ENCODE measurements at places on chromosomes 3 and 15.

GRCh38 chr3:12186515-12187286, 28.0 kb upstream of the TIMP4 start:
- no peak for DNase-seq

- no peak for DNase-seq
These were observed 49.1 kb downstream of the ZDHHC3 start for GRCh38 chr3:44926921-44927320.

DNA sequence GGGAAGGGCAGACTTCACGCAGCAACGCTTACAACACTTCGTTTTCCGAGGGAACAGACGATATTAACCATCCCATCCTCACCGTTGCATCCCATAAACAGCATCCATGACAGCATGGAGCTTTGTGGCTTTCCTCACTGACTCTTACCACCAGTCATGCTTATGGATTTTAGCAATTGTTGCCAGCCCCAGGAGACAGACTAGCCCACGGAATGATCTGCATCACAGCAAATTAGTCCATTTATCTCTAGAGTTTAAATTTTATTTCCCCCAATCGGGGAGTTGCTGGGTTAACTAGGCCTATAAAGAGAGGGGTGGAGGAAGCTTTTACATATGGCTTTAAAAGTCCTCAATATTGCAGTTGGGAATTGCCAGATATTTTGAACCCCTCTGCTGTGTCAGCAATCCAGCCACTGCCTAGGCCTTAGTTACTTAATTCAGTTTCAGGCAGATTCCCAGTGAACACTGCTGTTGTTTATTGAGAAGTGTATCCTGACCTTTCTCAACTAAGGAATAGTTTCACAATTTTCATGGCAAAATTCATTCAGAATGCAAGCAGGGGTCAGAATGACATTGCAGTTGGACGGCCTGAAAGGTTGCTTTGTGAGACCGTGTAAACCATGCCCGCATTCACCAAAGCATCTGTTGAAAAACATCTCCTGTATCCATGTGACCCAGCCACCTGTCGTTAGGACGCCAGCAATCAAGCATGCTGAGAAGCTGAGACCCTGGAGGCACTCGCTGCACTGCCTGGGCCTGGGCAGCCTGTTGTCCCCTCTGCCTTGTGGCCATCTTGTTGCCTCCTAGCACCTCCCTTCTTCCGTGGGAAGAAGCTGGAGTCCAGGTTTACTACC, 397.4 kb upstream of the TPM1 start:
- no peak for DNase-seq

DNA sequence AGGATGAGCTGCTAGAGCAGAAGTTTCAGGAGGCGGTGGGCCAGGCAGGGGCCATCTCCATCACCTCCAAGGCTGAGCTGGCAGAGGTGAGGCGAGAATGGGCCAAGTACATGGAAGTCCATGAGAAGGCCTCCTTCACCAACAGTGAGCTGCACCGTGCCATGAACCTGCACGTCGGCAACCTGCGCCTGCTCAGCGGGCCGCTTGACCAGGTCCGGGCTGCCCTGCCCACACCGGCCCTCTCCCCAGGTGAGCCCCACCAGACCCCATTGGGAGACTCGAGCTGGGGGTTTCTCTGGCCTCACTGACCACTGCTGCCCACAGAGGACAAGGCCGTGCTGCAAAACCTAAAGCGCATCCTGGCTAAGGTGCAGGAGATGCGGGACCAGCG, 28.0 kb downstream of the PTPN23 start:
- no peak for DNase-seq

- DNase-seq, result no peak
These were observed 269.5 kb downstream of the ZBTB20 start for GRCh38 chr3:114877378-114878113.

- DNase-seq, result no peak
These were observed 17.0 kb upstream of the SENP7 start for GRCh38 chr3:101529816-101530685.

DNA sequence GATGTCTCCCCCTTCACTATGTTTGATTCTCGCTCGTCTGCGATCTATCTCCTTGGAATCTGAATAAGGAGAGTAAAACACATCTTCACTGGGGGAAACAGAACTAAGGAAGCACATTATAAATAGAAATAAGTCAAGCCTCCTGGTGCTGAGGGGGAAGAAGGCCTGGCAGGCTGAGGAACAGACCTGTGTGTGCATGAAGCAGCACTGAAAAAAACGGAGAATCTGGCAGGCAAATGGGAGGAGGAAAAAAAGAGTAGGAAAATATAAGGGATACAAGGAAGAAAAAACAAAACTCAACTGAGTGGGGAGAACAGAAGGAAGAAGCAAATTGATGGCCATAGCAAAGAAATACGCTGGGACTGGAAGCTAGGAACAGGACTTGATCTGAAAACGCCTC, 25.7 kb downstream of the PARP16 start:
- no peak for DNase-seq

GRCh38 chr15:64151727-64152506, at the start of gene SNX22:
SNX22 (plus strand) TSS chr15:64151731; CDS start chr15:64151776, 45 bp downstream.
- peak; percentile 24 for DNase-seq

DNA sequence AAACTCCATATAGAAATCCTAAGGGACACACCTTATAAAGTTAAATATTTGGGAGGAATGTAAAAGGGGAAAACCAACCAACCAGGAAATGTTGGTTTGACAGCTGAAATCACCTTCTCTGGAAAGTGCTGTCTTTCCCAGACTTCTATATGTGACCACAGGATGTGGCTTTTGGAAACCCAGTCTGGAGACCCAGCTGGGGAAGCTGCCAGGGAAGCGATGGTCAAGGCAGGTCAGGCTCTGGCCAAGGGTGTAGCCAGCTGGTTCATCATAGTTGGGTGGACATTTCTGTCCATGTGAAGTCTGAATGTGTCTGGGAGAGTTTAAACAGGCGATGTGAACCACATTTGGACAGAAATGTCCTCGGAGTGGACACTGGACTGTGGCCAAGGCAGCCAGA, 73.9 kb downstream of the ARNT2 start:
- DNase-seq, result no peak

GRCh38 chr3:48426401-48426909, 3.4 kb downstream of the PLXNB1 start:
- DNase-seq, result no peak

DNA sequence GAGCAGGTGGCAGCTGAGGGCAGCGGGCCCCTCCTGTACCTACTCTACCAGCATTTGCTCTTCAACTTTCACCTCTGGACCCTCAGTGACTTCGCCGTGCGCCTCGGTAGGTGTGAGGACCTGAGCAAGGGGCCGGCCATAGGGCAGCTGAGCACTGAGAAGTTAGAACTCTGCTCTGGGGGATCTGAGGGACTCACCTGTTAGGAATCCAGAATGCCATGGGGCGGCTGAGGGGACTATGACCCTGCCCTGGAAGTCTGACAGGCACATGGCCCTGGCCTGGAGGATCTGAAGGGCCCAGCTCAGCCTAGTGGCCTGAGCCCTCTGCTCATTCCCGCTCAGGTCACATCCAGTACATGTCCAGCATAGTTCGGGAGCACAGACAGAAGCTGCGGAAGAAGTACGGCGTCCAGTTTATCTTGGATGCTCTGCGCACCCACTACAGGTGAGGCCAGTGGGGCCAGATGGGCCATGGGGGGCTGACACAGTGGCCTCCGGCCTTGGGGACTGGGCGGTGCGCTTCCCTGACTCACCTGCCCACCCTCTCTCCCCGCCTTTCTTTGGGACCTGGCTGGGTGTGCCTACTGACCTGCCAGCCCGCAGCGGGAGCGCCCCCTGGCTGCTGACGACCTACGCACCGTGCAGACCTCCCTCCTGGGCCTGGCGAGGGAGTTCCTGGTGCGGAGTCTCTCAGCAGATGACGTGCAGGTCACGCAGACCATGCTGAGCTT, 18.8 kb downstream of the NBEAL2 start:
- peak; percentile 94 for DNase-seq

DNA sequence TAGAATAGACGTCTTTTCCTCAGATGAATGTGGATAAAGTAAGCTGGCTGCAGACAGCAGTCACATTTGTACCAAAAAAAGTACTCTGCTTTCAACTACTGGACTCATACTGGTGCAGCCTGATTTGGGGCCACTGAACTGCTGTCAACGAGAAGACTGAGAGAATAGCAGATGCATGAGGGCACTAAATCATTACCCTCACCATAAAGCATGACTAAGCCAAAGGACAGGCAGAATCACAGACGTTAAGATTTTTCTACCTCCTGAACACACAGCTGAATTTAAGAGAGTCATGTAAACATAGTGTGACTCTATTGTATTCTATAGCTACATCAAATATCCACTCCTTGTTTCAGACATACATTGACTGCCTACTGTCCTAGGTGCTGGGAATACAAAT, 67.8 kb upstream of the CDAN1 start:
- no peak for DNase-seq

DNA sequence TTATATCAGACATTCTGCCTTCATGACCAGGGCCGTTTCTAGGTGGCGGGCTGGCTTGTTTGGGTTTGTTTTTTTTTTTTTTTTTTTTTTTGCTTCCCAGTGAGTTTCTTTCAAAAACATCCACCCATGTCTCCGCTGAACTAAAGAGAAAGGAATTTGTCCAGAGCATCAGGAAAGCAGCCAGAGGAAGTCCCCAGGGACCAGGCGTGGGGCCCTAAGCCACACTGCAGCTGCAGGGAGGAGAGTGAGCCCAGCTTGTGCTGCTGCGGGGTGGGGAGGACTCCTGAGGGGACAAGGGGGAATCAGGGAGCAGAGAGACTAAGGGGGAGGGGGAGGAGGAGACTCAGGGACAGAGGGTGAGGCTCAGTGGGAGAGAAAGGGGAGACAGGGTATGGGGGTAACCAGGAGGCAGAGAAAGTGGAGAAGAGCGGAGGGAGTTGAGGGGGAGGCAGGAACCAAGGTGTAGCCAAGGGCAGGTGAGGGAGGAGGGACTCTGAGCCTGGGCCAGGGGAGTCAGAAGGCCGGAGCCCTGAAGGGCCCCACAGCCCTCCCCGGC, 49.5 kb downstream of the CYP11A1 start:
- no peak for DNase-seq

DNA sequence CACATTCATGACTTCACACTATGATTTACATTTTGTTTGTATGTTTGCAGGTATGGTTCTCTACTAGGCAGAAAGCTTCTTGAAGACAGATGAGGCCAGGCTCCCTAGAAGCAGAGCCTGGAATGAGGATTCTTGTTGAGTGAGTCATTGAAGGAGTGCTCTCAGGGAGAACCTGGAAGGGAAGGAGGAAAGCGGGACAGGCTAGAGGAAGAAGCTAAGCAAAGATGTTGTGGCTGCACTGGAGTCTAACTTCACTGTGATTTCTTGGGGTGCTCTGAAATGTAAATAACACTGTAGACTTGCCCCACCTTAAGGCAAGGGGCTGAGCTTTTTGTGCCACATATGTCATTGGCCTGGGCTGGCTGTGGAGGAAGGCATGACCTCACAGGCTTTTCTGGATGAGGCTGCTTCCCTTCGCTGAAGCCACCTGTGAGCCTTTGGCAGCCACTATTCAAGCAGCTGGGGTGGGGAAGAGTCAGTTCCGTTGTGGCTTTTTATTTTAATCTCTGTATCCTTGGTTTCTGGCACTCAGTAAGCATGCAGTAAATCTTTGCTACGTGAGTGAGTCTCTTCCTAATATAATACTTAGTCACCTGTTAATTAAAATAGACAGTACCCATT, 307.3 kb downstream of the SV2B start:
- DNase-seq, result peak; percentile 19

GRCh38 chr3:98556164-98557130, 24.7 kb downstream of the GPR15 start:
- no peak for DNase-seq

- no peak for DNase-seq
These were observed 108.4 kb upstream of the TUSC7 start for GRCh38 chr3:116601206-116601605.

- no peak for DNase-seq
These were observed 149.8 kb downstream of the TMCO5A start for GRCh38 chr15:38084289-38084688.

GRCh38 chr15:79089331-79089889, 1.2 kb downstream of the RASGRF1 start:
- DNase-seq, result no peak

DNA sequence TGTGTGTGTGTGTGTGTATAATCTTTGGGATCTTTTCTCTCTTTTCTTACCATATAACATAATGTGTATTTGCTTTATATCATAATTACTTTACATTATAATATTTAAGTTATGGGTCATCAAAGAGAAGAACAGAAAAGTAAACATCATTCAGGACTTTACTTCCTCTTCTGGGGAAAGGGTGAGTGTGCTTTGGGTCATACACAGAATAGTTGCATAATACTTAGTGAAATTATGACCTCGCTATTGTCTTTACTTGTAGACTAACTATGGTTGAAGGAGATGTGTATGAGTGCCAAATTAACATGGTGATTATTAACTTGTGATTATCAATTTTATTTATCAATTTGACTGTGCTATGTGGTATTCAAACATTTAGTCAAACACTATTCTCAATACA, 1086.9 kb downstream of the DIPK2A start:
- DNase-seq, result no peak

DNA sequence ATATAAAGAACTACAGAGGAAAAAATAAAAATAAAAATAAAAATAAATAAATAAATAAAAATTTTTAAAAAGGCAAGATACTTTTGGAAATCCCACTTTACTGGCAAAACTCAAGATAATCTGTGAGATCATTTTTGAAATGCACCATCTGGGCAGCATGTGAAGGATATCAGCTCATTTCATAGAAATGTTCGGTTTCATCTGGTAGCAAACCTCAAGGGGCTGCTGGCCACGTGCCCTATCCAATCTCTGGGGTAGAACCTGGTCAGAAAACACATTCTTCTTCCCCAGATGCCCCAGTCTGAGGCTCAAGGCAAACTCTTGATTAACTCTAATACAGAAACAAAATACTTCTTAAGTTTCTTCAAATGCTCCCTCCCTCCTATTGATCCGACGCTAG, 166.0 kb downstream of the FMN1 start:
- no peak for DNase-seq

DNA sequence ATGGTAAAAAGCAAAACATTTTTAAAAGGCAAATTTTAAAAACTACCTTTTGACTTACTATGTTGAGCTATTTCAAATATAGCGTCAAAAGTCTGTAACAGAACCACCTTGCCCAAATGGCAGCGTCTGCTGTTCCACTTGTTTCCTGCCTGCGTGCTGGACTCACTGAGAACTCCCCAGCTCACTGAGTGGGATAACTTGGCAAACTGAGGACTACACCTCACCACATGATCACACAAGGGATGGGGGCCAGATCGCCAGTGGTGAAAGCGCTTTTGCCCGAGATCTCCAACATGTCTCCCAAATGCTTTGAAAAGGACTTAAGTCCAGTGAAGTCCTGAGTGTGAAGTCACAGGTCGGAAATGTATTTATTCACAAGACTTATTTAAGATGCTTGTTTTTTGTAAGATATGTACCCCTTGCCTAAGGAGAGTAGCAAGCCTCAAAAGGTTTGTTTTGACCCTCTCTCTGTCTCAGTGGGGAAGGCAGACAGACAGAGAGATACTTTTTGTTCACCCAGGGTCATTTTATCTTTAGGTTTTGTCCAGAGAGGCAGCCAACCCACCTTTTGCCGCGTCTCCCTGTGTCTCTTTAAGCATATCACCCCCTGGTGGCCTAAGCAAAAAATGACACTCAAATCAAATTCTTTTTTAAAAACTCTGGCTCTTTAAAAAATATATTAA, 192.6 kb downstream of the PDZRN3 start:
- DNase-seq, result no peak

Measured in GM19239 (cell line).